ENCODE measurements at places on chromosomes 3 and 15.

DNA sequence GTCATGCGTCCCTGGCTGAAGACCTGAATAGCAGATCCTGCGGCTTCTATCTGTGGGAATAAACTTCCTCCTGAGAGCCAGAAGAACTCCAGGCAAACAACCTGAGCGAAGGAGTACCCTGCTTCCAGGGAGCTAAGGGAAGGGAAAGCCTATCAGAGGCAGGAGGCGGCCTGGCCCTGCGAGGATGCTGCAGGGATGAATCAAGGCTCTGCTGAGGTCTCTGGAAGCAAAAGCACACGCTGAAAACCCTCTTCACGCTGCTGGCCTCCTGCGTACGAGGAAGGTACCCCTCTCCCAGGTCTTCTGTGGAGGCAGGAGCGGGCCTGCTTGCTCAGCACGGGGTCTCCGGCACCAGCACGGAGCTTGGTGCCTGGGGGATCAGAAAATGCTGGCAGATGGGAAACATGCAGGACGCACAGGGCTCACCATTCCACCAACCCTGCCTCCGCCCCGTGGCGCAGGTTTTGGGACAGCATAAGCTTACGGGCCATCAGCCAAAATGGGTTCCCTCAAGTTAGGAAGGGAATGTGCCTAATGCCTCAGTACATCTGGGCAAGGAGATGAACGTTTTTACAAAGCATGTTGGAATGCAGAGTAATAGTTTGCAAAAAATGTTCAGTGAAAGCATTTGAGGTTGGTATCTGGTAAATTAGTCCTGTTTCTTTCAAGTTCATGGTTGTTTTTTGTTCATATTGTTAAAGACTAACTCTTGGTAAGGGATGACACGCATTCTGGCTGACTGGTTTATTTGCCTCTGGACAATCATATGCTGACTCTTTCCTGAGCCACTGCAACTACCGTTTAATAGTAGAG lies 72.3 kb downstream of the CHSY1 start:
- no peak for DNase-seq

DNA sequence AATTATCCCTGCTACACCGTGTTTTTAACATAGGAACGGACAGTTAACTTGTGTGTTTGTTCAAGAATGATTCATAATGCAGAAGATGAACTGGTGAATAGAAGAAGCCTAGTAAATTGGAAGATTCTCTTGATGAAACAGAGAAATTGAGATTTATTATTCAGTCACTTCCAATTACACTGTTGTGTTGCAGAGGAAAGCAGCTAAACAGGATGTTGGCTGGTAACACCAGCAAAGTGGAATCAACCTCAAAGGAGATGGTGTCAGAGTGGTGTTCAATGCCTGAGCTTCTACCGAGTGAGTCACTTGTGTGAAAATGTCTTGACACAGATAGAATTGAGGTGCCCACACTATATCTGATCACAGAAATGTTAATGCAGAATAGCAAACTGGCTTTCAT lies 399.6 kb downstream of the LPP start:
- no peak for DNase-seq

- no peak for DNase-seq
These were observed 26.3 kb upstream of the THRB start for GRCh38 chr3:24520976-24521419.

GRCh38 chr3:4525560-4526223 lies 32.5 kb downstream of the ITPR1 start:
- DNase-seq: no peak

GRCh38 chr15:45347033-45347432 lies 31.3 kb downstream of the GATM start:
- DNase-seq: no peak

- no peak for DNase-seq
These were observed 166.8 kb upstream of the COL8A1 start for GRCh38 chr3:99471353-99472323.

DNA sequence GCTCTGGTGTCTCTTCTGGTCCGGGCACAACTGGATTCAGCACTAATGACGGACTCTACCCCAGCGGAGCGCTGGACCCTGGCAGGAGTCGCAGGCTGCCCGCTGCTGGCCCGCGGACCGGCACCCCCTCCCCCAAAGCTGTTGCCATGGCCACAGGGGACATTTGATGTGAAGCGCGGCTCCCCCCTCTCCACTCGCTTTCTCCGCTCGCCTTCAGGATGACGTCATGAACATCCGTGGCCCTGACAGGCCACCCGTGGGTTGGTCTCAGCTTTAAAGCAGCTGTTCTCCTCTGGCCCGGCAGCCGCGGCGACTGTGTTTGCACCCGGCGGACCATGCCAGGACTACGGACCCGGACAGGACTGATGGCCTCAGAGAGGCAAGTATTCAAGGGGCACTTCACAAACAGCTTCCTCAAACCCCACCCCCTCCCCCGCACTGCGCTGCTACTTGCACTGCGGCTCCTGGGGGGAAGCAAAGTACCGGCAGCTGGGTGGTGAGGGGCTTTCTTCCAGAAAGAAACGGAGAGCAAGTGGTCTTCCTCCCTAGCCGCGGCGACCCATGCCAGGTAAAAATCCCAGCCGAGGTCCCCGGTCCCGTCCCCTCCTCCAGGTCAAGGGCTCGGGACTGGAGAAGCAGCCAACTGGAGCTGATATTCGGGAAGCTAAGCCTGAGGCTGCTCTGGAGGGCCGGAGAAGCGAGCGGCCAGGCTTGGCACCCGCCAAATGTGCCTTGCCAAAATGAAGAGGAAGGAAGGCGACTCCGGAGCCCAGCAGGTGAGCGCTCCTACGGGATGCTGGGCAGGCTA lies 16.6 kb upstream of the AEN start:
- DNase-seq: no peak

DNA sequence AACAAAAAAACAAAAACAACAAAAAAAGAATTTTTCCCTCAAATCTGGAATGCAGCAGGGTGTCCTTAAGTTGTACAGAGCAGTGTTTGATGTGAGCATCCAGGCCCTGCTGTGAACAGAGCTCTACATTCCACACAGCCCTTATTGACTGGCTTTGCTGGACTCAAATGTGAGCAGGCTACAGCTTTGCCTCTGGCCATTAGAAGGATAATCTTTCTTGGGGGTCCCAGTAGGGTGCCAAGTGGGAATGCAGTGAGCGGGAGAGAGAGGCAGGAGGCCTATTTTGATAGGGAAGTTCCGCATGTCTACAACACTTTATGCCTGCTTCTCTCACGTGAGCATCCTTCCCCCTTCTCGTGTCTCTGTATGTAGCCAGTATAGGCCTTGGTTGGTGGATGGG lies 34.4 kb upstream of the TPRG1 start:
- DNase-seq: no peak

GRCh38 chr15:59447367-59447766 lies 9.4 kb downstream of the FAM81A start:
- no peak for DNase-seq

- DNase-seq: peak; percentile 93
These were observed 32.9 kb downstream of the B3GNT5 start for GRCh38 chr3:183285828-183286457.

GRCh38 chr3:98343647-98344507 lies 9.8 kb upstream of the OR5K4 start:
- DNase-seq: peak; percentile 48

GRCh38 chr15:26015516-26016075 lies 152.5 kb upstream of the ATP10A start:
- no peak for DNase-seq

GRCh38 chr3:148975248-148975647 lies 16.1 kb upstream of the GYG1 start:
- DNase-seq: no peak

DNA sequence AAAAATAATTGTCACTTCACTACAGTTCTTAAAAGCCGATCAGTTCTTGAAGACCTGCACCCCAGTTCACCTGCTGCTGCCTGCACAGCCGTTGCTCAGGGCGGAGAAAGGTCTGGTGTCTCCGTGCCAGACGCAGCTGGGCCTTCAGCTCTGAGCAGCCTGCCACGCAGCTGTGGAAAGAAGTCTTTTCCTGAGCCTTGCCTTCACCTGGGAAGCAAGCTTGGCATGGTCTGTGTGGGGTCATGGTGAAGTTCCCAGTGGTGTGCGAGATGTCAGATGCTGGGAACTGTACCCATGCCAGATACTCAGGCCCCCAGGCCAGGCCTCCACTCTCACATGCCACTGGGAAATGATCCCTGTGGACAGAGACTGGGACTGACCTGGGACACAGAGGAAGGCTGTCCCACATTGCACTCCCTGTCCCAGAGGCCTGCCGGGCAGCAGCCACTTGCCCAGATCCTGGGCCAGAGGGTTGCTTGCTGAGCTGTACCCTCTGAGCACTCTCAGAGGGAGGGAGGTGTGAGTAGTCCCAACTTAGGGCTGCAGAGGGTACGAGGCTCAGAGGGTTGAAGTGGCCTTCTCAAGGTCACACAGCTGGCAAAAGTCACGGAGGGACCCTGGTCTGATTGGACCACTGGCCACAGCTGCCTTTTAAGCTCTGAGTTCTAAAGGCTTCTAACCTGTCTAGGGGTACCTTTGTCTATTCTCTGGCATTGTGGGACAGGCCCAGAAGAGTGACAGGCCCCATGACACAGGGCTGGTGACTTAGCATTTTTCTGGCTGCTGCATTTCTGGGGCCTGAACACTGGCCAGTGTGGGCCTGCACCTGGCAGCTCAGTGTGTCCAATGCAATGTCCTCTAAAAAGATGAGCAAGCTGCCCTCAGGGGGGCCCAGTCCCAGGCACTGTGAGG lies 55.4 kb downstream of the KLF13 start:
- no peak for DNase-seq

DNA sequence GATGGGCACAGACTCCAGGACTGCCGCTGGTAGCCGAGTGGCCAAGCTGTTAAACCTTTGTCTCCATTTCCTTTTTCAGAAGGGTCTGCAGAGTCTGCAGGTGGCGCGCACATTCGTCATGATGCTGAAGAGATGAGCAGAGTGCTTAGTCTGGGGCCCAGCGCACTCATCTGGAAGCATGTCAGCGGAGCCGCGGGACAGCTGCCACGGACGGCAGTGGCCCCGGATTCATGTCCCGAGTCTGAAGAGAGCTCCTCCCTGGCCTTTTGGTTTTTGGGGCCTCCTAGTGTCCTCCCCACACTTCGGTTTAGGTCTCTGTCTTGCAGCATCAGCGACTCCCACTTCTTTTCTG lies 42.6 kb downstream of the KLHL25 start:
- DNase-seq: no peak

DNA sequence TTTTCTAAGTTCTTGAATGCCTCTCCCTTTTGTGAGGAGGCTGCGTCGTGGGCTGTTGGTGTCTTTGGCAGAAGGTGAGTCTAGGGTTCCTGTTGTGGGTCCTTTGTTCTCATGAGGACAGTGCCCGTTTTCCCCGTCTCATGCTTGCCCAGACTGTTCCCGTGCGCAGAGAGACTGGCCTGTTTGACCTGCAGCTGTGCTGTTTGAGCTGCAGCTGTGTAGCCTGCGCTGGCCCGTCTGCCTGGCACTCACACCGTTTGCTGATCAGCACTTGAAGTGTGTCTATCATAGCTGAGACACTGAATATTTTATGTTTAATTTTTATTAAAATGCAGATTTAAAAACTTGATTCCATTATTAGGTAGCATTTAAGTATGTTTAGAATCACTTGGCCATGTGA lies 9.9 kb downstream of the GOLGA6L2 start:
- DNase-seq: no peak

- no peak for DNase-seq
These were observed 10.2 kb downstream of the SHOX2 start for GRCh38 chr3:158095814-158096704.

DNA sequence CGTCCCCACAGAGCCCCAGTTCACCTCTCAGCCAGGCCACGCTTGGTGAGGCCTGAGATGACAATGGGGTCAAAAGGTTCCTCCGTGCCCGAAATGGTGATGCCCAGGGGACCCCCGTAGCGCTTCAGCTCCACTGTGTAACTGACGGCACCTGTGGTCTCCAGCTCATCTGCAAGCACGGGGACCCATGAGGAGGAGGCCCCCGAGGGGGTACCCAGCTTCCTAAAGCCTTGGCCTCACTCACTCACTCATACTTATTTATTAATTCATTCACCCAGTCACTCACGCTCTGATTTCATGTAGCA lies 30.4 kb downstream of the GRIP2 start:
- no peak for DNase-seq

- DNase-seq: no peak
These were observed 15.1 kb upstream of the IQSEC1 start for GRCh38 chr3:13088028-13089006.

DNA sequence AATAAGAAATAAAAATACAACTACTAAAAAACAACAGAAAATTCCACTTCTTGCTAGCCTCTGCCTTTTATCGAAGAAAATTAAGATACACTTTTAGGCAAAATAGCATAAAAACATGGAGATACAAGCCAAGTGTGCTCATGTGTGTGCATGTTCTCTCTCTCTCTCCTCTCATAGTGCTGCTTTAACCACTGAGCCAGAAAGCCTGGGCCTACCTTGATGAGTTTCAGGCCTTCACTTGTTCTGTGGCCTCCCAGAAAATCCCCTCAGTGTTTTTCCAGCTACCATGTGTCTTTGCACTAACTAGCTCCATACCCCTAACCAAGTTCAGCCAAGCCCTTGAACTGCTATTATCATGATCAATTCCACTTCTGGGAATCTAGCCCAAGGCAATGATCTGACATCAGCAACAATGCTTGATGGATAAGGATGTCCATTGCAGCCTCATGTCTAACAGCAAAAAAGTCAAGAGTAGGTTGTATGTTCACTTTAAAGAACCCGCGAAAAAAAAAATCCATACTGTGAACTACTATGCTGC lies 18.1 kb downstream of the CYP11A1 start:
- no peak for DNase-seq
